ENCODE measurements at places on chromosomes 16 and 17.

DNA sequence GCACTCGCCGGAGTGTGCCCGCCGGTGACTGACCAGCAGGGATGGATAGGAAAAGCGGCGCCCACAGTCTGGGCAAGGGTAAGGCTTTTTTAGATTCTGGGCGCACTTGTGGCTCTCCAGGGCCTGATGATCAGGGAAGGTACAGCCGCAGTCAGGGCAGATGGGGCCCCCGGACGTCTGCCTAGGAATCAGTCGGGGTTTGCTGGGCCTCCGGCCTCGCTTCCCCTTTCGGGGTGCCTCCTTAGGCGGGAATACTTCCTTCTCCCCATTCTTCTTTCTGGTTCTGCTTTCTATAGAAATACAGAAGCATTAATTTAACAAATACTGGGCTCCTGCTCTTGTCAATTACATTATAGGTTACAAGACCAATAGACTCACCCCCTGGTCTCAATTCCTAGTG is 5.0 kb downstream of the ZNF689 start:
- H3K4me1 ChIP-seq = 0 out of 2 replicates have a peak, but pooled peaks cover 6% of the 10 kb centered on the region
- no peak overlapping the region for H3K27ac ChIP-seq
- 0 out of 2 replicates have a peak, but pooled peaks cover 19% of the 10 kb centered on the region for H3K36me3 ChIP-seq
- no peak for DNase-seq
- no peaks in the 10 kb centered on the region for H3K27me3 ChIP-seq

DNA sequence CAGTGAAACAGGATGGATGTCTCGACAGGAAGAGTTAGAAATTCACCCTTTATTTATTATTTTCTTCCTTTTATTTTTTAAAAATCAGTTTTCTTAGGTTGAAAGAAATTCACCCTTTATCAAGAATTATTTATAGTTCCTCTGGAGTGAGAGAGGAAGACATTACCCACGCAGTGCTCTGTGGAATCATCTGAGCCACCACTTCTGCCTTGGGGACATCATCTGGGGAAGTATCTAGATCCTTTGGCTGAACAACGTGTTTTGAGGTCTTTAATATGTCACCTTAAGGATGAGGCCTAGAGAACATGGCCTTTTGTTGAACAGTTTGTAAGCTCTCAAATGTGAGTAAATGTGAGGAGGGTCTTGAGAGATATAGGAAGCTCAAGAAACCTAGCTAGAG is 183.3 kb downstream of the UTP18 start:
- H3K4me1 ChIP-seq = no peaks in the 10 kb centered on the region
- no peak for DNase-seq
- H3K36me3 ChIP-seq = no peaks in the 10 kb centered on the region
- H3K27ac ChIP-seq = no peak overlapping the region
- H3K4me3 ChIP-seq = no peak overlapping the region
- no peaks in the 10 kb centered on the region for H3K27me3 ChIP-seq

- H3K27me3 ChIP-seq = peaks cover 4% of the 10 kb centered on the region
- H3K27ac ChIP-seq = no peak overlapping the region
- peaks cover 22% of the 10 kb centered on the region for H3K4me1 ChIP-seq
- no peak for DNase-seq
- no peak overlapping the region for H3K4me3 ChIP-seq
- no peaks in the 10 kb centered on the region for H3K36me3 ChIP-seq
These were observed 3.6 kb downstream of the PIEZO1 start for GRCh38 chr16:88781140-88782077.

- DNase-seq = no peak
- H3K27me3 ChIP-seq = no peaks in the 10 kb centered on the region
- H3K36me3 ChIP-seq = no peaks in the 10 kb centered on the region
- H3K27ac ChIP-seq = no peak overlapping the region
- no peaks in the 10 kb centered on the region for H3K4me1 ChIP-seq
These were observed 448.1 kb upstream of the DYNLRB2 start for GRCh38 chr16:80092681-80093080.

GRCh38 chr17:75006653-75007052 is 5.8 kb upstream of the MRPL58 start:
- H3K4me3 ChIP-seq = no peak overlapping the region
- peaks cover 8% of the 10 kb centered on the region for H3K4me1 ChIP-seq
- H3K27me3 ChIP-seq = no peaks in the 10 kb centered on the region
- H3K36me3 ChIP-seq = no peaks in the 10 kb centered on the region

GRCh38 chr16:824194-824593 is 23.7 kb upstream of the GNG13 start:
- H3K4me1 ChIP-seq = no peaks in the 10 kb centered on the region
- no peaks in the 10 kb centered on the region for H3K36me3 ChIP-seq

GRCh38 chr17:12047681-12048376 is 27.2 kb downstream of the MAP2K4 start:
- peaks cover 55% of the 10 kb centered on the region for H3K4me1 ChIP-seq
- H3K36me3 ChIP-seq = no peaks in the 10 kb centered on the region
- no peak for DNase-seq
- peak overlapping the region; percentile 45 for H3K27ac ChIP-seq

DNA sequence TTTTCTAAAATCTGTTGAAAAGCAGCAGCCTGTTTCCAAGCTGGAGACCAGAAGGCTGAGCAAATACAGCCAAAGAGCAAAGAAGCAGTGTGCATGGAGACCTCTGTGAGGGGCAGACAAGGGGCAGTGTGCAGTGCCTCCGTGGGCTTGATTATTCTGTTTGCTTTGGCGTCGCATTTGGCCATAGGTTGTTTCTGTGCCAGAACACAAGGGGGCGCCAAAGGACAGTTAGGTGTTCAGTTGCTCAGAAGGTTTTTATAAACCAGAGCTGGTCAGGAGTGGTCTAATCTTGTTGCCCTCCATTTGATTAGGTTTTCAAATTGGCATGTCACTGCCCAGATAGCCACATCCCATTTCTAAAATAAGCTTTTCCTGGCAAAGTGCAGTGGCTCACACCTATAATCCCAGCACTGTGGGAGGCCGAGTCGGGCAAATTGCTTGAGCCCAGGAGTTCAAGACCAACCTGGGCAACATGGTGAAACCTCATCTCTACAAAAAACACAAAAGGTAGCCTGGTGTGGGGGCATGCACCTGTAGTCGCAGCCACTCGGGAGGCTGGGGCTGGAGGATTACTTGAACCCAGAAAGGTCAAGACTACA is 10.6 kb downstream of the MYH3 start:
- H3K4me3 ChIP-seq = no peak overlapping the region
- H3K27ac ChIP-seq = no peak overlapping the region
- no peaks in the 10 kb centered on the region for H3K27me3 ChIP-seq
- H3K36me3 ChIP-seq = no peaks in the 10 kb centered on the region
- H3K4me1 ChIP-seq = no peaks in the 10 kb centered on the region

DNA sequence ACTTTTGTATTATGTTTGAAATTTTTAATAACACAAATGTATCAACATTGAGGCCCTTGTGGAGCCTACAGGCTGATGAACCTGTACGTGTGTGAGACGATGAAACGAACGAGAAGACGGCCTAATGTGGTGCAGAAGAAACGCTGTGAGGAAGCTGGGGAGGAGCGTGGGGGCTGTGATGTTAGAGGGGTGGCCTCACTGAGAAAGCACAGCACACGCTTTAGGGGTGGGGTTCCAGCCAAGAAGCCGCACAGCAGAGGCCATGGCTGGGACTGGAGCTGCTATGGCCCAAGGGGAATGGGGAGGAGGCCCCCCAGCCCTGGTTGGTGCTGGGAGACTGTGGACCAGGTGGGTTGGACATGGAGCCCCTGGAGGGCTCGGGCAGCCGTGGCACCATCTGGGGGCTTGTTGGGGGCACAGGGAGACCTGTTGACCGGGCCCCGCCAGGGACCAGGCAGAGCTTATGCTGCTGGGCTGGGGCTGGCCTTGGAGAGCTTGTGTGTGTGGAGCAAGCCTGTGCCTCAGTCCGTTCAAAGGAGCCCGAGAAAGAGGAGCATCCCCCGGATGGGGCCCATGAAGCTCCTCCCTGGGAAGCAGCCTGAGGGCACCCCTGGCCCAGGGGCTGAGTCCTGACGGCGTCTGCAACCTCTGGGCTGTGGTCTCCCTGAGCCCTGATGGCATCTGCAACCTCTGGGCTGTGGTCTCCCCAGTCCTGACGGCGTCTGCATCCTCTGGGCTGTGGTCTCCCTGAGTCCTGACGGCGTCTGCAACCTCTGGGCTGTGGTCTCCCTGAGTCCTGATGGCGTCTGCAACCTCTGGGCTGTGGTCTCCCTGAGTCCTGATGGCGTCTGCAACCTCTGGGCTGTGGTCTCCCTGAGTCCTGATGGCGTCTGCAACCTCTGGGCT is 44.7 kb downstream of the METRNL start:
- H3K27me3 ChIP-seq = no peaks in the 10 kb centered on the region
- 0 out of 2 replicates have a peak, but pooled peaks cover 6% of the 10 kb centered on the region for H3K4me1 ChIP-seq
- no peaks in the 10 kb centered on the region for H3K36me3 ChIP-seq
- H3K27ac ChIP-seq = no peak overlapping the region
- DNase-seq = no peak
- H3K4me3 ChIP-seq = no peak overlapping the region

DNA sequence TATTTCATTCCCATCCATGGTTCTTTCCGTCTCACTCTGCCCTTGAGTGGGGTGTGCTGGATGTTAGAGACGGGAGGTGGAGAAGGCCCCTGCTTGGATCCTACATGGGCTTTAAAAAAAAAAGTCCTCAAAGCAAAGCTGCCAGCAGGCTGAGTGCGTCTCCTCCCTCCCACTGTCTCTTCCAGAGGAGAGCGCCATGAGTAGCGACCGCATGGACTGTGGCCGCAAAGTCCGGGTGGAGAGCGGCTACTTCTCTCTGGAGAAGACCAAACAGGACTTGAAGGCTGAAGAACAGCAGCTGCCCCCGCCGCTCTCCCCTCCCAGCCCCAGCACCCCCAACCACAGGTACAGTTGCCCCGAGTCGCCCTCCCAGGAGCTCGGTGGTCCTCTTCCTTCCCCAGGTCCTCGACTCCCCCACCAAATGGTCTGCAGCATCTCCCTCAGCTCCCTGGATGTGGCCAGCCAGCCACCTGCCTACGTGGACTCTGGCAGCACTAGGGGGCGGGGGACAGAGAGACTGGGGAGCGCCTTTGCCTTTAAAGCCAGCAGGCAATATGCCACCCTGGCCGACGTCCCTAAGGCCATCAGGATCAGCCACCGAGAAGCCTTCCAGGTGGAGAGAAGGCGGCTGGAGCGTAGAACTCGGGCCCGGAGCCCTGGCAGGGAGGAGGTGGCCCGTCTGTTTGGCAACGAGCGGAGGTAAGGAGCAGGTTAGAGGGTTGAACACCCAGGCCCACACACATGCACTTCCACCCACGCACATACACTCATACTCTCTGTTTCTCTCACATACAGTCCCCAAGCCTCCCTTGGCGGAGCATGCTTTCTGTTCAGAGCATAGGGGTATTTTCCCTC is 68.2 kb downstream of the PLD6 start:
- no peaks in the 10 kb centered on the region for H3K36me3 ChIP-seq
- no peak overlapping the region for H3K27ac ChIP-seq
- no peak for DNase-seq
- 0 out of 2 replicates have a peak, but pooled peaks cover 5% of the 10 kb centered on the region for H3K4me1 ChIP-seq
- H3K4me3 ChIP-seq = no peak overlapping the region

Data from GM23338 (cell line).